ENCODE measurements at places on chromosomes 12 and 14.

DNA sequence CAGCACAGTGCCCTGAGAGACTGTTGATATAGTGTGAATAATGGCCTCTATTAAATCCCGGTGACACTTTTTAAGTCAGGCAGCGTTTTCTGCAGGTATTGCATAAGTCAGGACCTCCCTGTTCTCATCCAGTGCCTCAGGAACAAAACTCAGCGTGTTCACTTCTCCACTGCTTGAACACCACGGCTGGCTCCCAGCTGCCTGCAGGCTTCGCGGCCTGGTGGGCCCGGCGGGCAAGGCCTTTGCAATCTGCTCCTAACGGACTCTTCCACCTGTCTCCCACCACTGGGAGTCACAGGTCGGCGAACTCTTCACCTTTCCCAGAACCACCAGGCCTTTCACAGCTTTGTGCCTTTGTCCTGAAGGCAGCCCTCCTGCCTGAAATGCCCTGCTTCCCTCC, 18.7 kb downstream of the RFX4 start:
- DNase-seq, result no peak

DNA sequence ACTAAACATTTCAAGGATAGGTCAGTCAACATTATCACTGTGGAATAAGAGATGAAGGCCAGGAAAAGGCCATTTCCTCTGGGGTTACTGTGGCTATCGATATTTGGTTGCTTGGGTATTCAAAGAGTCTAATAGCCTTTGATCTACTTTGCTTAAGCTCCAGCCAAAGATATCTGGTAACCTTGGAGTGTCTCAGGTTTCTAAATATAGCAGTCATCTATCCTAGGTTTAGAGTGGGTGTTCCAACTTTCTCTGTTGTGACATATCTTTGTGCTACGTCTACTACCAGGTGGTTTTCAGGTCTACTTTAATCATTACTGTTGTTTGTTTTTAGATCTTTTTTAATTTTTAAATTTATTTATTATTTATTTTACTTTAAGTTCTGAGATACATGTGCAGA, 42.4 kb downstream of the RDH12 start:
- no peak for DNase-seq

DNA sequence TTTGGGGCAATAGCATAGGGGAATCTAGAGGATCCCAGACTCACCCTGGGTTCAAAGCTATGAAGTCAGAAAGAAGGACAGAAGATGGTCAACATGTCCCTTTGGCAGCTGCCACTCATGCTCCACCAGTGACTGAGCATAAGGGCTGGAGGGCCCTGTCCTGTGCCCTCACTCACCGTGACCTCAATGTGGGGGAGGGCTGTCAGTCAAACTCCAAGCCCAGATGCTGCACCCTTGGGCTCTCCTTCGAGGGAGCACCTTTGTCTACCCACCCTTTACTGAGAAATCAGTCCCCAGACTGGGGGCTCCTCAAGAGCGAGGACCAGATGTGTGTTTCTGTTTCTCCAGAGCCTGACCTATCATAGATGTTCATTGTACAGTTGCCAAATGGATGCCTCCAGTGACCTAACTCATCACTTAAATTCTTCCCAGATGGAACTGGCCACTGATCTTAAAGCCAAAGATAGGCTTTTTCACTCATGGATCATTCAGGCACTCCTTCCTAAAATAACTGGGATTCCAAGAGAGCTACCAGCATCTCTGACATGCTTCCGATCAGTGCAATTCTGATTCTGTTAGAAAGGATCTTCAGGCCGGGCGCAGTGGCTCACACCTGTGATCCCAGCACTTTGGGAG, 27.2 kb upstream of the VSX2 start:
- DNase-seq, result no peak

DNA sequence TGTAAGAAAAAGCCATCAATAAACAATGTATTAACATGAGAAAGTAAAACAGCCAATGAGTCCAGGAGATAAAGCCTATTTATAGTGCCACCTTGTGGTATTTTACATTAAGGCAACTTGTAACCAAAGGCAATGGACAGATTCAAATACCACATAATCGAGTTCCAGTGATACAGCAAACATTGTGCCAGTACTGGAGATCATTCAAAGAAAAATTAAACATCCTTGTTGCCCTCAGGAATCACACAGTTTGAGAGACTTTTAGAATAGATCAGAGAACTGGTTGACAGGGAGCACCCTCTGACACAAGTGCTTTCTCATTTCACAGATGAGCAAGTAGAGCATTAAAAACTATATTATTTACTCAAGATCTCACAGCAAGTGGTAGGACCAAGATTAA, 98.1 kb downstream of the DDHD1 start:
- DNase-seq, result no peak

GRCh38 chr12:25655702-25656101, 102.6 kb upstream of the LMNTD1 start:
- no peak for DNase-seq

- no peak for DNase-seq
These were observed 484.0 kb downstream of the ETNK1 start for GRCh38 chr12:23108957-23109356.

- DNase-seq, result no peak
These were observed 94.3 kb downstream of the FUT8 start for GRCh38 chr14:65506801-65507200.

- no peak for DNase-seq
These were observed 8.1 kb upstream of the ADCY6 start for GRCh38 chr12:48796976-48797375.

DNA sequence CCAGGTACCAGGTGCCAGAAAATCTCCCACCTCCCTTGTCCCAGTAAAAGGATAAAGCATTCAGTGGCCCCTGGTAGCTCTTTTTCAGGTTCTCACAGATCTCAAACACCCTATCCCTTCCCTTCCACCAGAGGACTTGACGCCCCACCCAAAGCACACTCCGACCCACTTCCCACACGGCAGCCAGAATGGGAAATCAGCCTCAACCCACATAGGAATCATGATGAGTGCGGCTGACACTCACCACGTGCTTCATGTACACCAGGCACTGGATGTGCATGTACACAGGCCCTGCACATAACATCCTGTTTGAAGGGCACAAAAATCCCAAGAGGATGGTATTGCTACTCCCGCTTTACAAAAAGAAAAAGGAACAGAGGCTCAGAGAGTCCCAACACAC, 71.9 kb downstream of the TBX3 start:
- no peak for DNase-seq

- no peak for DNase-seq
These were observed 101.0 kb upstream of the PTPRR start for GRCh38 chr12:71021491-71021890.

- DNase-seq, result no peak
These were observed 241.9 kb upstream of the SYT1 start for GRCh38 chr12:78622529-78623195.

GRCh38 chr14:76194327-76194726, 42.6 kb downstream of the GPATCH2L start:
- DNase-seq, result no peak

DNA sequence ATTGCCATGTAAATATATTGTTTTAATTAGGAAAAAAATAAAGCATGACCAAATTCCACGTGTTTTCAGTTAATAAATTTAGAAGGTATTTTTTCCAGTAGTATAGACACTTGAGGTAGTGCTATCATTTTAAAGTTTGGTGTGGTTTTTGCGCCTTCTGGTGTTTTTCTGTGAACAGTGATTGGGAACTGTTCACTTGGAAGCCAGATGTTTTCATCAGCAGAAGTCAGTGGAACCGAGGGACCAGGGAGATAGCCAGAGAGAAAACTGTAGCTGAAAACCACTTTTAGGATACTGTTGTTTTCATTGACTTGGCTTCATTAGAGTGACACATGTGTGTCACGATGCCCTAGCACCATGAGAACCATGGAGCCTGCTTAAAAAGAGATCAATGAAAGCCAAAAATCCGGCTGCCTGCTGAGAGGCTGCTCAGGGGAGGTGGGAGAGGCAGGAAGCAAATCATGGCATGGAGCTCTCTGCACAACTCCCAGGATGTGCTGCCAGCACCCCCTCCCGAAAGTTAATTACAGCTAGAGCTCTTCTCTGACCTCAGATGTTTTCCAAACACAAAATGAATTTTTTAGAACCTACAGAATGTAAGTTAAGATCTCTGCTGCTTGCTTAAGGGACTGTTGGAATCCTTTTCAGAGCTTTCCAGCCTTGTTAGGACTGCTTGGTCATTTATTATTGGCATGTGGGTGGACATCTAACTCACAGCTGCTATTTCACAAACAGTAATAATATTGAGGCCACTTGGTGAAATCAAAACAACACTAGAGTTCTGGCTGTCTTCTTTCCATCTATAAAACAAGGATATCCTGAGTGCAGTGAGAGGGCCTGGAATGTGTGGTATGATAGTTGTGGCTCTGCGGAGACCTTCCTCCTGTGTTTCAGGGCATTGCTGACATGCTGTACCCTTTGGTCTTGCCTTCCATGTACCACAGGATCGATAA, 192.3 kb downstream of the ANO4 start:
- no peak for DNase-seq

GRCh38 chr12:113918306-113918705, 47.8 kb downstream of the RBM19 start:
- no peak for DNase-seq

- DNase-seq, result no peak
These were observed 352.7 kb downstream of the KCNH5 start for GRCh38 chr14:62692490-62693106.

GRCh38 chr12:57765003-57765697, 1.7 kb downstream of the CYP27B1 start:
- DNase-seq, result peak; percentile 54

GRCh38 chr14:96212140-96212539, 7.5 kb downstream of the BDKRB2 start:
- DNase-seq, result no peak

DNA sequence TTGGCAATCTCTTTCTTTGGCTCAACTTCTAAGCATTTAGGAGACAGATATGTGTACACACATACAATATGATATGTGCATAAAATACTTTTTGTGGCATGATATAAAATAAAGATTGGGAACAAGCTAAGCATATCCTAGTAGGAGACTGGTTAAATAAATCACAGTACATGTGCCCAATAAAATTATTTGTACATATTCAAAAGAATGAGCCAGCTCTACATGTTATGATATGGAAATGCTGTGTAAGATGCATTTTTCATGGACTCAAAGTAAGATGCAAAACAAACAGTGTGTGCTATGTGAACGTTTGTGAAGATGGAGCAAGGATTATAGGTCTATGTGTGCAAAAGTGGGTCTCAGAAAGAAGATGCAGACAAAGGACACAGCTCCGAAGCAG, 311.4 kb downstream of the TMEM132D start:
- DNase-seq, result no peak

GRCh38 chr12:77847060-77847541, 16.4 kb downstream of the NAV3 start:
- DNase-seq, result no peak

- DNase-seq, result no peak
These were observed 152.3 kb downstream of the MON2 start for GRCh38 chr12:62618930-62619329.

DNA sequence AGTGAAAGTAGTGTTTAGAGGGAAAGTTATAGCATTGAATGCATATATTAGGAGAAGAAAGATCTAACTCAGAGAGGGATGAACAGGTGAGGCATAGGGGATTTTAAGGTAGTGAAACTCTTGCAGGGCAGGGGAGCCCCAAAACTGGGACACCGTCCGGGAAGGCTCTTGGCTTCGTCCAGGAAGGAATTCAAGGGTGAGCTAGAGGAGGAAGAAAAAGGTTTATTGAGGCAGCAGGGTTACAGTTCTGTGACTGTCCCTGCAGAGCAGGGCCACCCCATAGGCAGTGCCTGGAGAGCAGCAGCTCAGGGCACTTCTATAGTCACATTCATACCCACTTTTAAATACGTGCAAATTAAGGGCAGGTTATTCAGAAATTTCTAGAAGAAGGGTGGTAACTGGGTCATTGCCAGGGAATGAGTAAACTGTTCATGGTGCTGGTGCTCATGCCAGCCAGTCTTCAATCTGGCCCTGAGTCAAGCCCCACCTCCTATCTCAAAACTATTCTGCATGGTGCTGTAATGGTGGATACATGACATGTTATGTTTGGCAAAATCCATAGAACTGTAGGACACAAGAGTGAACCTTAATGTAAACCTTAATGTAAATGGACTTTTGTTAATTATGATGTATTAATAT, 1.2 kb upstream of the OAS1 start:
- DNase-seq, result no peak

DNA sequence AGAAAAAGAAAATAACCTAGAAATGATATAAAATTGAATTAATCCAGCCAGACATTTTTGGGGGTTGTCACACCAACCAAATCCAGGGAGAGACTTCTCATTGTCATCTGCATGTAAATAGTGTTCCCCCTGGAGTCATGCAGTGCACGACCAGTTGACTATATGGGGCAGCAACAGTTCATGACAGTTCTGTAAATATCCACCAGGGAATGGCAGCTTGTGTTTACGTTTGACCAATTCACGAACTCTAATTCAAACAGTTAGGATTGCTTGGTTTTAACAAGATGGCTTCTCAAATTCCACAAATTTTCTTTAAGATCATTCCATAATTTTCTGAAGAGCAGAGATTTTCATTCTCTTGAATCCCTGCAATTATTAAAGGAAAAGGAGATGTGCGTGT, 43.4 kb upstream of the DUSP6 start:
- DNase-seq, result no peak

DNA sequence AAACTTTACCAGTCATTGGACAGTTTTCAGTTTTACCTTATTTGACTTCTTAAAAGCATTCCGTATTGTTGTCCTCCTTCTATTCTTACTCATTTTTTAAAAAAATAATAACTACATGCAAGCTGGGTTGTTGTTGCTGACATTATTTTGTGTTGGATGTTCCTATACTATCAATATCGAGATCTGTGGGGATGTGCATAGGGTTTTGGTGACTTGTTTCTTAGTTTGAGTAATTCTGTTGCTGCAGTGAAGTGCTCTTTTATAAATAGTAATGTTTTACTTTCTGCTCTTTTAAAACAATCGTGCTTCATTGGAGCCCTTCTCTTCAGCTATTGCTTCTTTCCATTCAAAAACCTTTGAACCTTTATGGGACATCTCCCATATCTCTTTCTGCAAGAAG, 79.4 kb downstream of the METTL25 start:
- no peak for DNase-seq

DNA sequence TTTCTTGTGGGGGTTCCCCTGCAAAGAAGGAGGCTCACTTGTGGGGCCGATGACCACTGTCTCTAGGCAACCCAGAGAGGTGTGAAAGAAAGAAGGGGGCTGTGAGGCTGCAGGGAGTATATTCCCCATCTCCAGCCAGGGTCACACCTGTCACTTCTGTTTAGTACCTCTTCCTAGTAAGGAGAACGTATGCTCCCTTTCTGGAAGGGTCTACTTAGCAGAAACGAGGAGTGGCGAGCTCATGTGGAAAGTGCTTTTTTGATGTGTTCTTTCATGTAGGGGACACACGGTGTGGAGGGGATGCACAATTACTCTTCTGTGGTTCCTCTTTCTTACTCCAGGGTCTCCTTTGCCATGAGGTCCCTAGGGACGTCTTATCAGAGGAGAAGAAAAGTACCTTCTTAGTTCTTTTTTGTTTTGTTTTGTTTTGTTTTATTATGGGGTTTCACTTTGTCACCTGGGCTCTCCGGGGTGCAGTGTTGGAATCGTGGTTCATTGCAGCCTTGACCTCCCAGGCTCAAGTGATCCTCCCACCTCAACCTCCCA, 58.3 kb downstream of the PRKCH start:
- no peak for DNase-seq

- DNase-seq, result peak; percentile 38
These were observed 24.2 kb downstream of the SH2B3 start for GRCh38 chr12:111429828-111430432.

GRCh38 chr14:93736378-93737014, 51.8 kb downstream of the PRIMA1 start:
- DNase-seq, result no peak

GRCh38 chr14:79820866-79821535, 390.3 kb downstream of the DIO2 start:
- DNase-seq, result no peak
